ENCODE measurements at places on chromosomes 4 and X.

GRCh38 chr4:176949029-176949428 is 156.3 kb upstream of the VEGFC start:
- DNase-seq = no peak

- no peak for DNase-seq
These were observed 16.3 kb upstream of the DHRSX start for GRCh38 chrX:2517055-2517454.

GRCh38 chr4:52687696-52688095 is 28.6 kb upstream of the USP46 start:
- DNase-seq = peak; percentile 80

DNA sequence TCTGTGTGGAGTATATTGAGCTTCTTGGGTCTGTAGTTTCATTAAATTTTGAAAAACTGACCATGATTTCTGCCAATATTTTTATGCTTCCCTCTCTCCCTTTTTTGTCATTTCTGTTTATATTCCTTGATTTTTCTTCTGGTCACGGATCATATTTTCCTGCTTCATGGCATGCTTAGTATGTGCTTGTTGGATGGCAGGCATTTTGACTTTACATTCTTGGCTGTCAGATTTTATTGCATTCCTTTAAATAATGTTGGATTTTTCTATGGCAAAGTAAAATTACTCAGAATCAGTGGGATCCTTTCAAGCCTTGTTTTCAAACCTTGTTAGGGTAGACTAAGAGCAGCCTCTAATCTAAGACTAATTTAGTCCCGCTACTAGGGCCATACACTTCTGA is 531.8 kb downstream of the IL15 start:
- no peak for DNase-seq

DNA sequence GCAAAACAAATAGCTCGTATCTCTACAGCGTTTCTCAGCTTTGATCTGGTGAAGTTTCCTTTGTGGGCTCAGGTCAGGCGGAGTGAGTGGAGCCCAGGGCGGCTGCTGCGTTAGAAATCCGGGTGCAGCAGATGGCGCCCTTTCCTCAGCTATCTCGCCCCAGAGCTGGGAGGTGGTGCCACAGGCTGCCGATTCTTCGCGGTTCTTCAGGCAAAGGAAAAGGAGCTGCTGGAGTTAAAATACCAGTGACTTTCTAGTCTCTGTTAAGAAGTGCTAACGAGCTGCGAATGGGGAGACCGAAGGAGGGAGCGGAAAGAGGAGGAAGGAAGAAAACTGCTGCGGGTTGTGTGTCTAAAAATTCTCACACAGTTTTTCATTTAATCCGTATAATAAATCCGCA is 114.6 kb downstream of the CPE start:
- DNase-seq = peak; percentile 87

GRCh38 chr4:113637823-113638561 is 123.5 kb downstream of the CAMK2D start:
- no peak for DNase-seq

- no peak for DNase-seq
These were observed 237.9 kb downstream of the PACRGL start for GRCh38 chr4:20938204-20938603.

DNA sequence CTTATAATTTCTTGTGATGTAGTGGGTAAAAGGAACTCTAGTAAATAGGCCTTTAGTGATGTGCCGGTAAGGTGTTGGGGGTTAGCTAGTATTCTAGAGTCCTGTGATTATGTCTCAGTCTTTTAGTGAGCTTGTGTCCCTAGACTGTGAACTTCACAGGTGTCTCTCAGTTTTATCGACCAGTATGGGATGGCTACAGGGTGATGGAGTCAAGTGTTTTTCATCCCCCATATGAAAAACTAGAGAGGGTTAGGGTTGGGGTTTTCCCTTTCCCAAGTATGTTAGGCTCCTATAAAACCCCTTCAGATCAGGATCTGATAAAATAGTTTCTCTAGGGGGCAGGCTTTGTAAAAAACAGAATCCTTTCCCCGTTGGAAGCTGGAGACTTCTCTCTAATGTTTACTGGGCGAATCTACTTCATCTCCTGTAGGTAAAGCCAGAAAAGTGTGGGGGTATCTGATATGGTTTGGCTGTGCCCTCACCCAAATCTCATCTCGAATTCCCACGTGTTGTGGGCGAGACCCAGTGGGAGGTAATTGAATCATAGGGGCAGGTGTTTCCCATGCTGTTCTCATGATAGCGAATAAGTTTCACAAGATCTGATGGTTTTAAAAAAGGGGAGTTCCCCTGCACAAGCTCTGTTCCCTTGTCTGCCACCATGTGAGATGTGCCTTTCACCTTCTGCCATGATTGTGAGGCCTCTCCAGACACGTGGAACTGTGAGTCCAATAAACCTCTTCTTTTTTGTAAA is 120.8 kb downstream of the DTHD1 start:
- DNase-seq = no peak

DNA sequence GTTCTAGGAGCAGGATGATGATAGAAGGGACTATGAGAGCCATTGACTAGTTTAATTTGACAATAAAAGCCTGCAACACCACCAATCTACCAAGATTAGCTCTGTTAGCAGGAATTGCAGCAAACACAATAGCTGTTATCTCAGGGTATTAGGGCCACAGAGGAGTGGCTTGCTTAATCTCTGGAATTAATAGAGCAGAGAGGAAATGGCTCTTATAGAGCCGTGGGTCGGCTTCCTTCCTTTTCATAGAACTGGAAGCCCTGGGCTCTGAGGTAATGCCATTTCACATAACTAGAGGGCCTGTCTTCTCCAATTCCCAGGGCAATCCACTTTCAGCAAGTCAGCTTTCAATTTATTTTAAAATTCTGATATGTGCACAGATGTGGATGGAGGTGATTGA is 83.0 kb downstream of the MAMLD1 start:
- DNase-seq = peak; percentile 55

- DNase-seq = peak; percentile 18
These were observed 103.9 kb downstream of the PDS5A start for GRCh38 chr4:39873823-39874222.

- DNase-seq = no peak
These were observed 256.9 kb upstream of the DKK2 start for GRCh38 chr4:107292979-107293378.

DNA sequence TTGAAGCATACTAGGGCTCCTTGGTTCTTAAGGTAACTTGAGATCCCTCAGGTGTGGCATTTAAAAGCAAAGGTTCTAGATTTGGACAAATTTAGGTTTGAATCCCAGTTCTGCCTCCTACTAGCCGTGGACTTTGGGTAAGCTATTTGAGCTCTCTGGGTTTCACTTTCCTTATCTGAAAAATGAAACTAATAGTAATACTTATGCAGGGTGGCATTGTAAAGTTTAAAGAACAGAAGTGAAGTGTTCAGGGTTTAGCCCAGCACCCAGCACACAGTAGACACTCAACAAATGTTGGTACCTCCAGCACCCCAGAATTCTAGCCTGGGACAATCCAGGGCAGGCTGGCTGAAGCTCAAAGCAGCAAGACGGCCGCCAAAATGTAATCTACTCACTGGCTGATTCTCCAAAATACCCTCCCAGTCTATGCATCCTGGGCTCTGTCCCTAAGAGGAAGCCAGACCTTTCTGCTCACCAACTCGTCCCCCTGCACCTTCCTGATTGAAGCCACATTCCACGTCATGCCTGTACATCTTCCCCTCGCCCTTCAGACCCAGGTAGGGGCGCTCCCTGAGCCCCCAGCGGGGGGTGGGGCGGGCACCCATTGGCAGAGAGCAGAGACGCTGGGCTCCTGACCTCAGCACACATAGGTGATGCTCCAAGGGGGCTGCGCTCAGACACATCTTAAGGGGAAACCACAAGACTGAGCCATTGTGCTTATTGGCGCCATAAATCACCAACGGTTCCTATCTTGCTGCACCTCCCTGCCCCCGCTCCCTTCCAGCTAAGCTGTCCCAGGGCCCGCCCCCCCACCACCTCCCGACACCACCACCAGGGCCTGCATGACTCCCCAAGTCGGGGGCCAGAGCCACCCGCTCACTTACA is 160.6 kb downstream of the BCOR start:
- DNase-seq = peak; percentile 36

DNA sequence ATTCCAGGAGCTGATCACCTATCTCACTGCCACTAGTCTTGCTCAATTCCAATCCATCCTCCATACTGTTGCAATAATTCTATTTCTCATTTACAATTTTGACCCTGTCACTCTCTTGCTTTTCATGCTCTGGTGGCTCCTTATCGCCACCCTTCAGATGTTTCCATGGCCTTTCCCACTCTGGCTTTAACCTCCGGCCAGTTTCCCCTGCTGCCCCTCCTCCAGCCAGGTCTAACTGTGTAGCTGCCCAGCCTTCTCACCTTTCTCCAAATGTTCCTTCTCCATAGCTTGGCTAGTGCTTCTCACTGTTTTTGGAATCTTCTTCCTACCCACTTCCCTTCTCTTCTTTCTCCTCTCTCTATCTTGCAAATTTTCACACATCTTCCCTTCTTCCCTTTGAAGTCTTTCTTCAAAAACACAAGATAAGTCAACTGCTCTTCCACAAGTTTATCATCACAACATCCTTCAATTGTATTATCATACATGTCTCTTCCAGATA is 153.8 kb downstream of the COL25A1 start:
- DNase-seq = no peak

GRCh38 chr4:146834263-146835034 is 111.2 kb downstream of the TTC29 start:
- DNase-seq = no peak

DNA sequence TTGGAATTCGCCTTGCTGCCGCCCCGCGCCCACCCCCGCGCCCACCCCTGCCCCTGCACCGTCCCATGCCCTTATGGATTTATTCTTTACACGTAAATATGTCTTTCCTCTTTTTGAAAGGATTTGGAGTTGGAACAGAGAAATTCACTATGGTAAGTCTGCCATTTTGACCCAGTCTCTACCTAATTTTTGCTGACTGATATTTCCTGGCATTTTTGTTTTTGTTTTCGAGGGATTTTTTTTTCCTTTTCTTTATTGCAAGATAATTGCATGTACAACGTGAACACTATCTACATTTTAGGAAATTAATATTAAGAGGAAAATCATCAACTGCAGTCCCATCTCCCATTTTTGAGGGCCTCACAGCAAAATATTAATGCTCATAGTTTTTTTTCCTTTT is 468 bp upstream of the SPIN2B start:
- DNase-seq = no peak

DNA sequence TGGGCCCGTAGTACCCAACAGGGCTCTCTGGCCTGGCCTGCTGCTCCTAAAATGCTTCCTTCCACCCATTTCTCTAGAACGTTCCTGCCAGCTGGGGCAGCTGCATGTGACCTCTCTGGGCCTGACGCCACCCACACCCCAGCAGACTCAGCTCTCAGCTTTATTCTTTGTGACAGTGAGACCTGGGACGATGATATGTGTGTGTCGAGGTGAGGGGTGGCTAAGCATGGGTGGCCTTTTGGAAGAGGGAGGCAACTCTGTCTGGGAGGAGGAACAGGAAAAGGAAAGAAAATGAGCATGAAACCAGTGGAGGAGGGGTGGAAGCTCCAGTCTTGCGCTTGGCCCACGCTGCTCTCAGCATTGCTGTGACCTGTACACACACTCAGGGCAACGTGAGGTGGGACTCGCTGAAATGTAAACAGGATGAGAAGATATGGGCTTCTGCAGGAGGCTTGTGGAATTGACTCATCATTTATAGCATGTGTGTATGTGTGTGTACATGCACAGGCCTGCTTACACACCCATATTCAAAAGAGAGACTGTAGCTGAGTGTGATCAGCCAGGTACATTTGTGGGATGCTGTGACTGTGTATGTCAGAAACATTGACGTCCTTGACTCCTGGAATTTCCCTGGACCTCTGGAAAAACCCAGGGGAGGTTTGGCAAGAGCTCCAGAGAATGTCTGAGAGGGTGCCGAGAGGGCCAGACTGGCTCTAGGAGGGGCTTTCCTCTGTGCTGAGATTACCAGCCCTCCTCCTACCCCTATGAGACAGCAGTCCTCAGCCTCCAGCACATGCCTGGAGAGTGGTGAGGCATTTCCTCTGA is 137.9 kb downstream of the PJA1 start:
- DNase-seq = no peak

GRCh38 chr4:84722720-84723119 is 139.8 kb downstream of the CDS1 start:
- DNase-seq = no peak

GRCh38 chrX:11648705-11649519 is 16.8 kb downstream of the ARHGAP6 start:
- no peak for DNase-seq

GRCh38 chr4:48093991-48094416 is 40.0 kb downstream of the TXK start:
- peak; percentile 87 for DNase-seq

- DNase-seq = peak; percentile 27
These were observed 514.5 kb upstream of the FAM241A start for GRCh38 chr4:111630705-111631104.

DNA sequence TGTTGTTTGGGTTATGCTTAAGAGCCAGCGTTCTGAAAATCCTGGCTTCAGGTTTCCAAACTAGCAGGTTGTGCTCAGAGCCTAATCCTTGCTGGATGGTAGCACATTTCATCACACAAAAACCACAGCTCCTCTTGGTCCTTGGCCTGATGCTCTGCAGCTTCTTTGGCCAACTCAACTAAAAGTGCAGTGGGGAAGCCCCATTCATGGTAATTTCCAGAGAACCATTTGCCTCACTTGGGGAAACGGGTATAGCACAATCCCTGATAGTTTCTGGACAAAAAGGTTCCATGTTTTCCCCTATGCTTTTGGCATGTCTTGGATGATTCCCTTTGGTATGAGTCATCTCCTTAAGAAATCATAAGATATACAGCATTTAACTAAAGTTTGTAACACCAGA is 78.7 kb downstream of the SYNPO2 start:
- DNase-seq = no peak

GRCh38 chr4:6643141-6643847 is 2.8 kb downstream of the MRFAP1 start:
- no peak for DNase-seq

GRCh38 chrX:13014111-13015096 is 30.0 kb downstream of the FAM9C start:
- DNase-seq = no peak

GRCh38 chr4:11485926-11486325 is 57.2 kb upstream of the HS3ST1 start:
- no peak for DNase-seq

DNA sequence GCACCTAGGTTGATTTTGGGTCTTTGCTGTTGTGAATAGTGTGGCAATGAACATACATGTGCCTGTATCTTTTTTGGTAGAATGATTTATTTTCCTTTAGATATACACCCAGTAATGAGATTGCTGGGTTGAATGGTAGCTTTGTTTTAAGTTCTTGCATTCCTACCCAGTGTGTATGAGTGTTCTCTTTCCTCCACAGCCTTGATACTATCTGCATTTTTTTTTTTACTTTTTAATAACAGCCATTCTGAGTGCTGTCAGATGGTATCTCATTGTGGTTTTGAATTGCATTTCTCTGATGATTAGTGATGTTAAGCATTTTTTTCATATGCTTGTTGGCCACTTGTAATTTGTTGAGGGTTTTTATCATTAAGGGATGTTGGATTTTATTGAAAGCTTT is 351.8 kb upstream of the GNPDA2 start:
- DNase-seq = no peak
